ENCODE measurements at places on chromosomes 7 and 10.

DNA sequence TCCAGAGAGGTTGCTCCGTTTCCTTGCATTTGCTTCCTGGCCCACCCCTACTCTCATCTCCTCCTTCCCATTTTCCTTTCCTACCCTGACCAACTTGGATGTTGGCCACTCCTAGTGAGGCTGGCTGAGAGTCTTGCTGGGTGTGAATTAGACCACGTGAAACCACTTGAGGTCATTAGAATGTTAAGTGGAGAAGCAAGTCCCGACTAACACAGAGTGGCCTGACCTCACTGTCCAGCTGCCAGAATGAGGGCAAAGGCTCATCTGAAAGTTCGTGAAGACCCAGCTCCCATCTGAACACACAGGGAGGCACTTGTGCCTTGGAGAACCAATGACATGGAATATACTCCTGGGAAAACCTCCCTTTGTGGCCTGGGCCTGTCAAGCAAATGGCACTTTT lies 80.8 kb downstream of the WDR11 start:
- no peak for DNase-seq

- DNase-seq = no peak
Observed at GRCh38 chr7:74428023-74428422, 25.7 kb upstream of the GTF2IRD1 start.

- no peak for DNase-seq
Observed at GRCh38 chr7:158650821-158651225, 53.8 kb downstream of the NCAPG2 start.

DNA sequence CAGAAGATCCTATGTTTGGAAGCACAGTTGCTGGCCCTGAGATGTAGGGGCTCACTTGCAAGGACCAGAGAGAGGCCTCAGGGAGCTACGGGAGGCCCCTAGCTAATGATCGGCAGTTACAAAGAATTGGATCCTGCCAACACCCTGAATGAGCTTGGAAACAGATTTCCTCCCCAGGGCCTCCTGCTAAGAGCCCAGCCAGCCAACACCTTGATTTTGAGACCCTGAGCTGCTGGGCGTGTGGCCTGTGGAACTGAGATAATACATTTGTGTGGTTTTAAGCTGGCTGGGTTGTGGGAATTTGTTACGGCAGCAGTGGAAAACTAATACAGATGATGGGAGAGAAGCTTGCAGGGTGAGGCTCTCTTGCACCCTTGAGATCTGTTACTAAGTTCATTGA lies 3.9 kb downstream of the DOCK1 start:
- DNase-seq = no peak

GRCh38 chr7:148327379-148327778 lies 263.2 kb upstream of the C7orf33 start:
- no peak for DNase-seq

GRCh38 chr7:55962014-55962413 lies 2.4 kb upstream of the NIPSNAP2 start:
- no peak for DNase-seq

DNA sequence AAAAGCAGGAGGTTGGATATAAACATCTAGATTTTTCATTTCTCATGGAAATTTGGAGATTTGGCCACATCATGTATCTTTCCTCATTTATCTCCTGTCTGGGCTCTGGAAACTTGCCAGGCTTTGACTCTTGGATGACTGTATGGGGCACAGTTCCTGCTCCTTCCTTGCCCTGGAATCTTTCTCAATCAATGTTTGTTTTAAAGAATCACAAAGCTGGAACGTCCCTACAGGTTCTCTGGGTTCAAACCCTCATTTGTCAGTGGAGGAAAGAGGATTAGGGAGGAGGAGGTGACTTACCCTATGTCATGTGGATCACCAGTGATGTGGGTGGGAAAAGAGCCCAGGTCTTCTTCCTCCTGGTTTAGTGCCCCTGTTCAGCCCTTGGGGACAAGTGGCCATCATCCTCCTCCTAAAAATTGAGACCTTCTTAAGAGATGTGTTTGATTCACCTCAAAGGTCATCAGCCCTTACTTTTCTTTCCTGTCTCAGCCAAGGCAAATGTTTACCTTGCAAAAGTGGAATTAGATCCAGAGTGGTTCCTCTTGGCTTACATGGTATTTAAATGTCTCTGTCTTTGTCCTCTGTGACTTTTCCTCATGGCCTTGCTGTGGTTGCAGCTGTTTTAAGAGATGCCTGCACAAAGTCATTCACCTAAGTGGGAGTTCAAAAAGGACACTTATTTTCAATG lies 38.8 kb upstream of the PDZD8 start:
- no peak for DNase-seq

DNA sequence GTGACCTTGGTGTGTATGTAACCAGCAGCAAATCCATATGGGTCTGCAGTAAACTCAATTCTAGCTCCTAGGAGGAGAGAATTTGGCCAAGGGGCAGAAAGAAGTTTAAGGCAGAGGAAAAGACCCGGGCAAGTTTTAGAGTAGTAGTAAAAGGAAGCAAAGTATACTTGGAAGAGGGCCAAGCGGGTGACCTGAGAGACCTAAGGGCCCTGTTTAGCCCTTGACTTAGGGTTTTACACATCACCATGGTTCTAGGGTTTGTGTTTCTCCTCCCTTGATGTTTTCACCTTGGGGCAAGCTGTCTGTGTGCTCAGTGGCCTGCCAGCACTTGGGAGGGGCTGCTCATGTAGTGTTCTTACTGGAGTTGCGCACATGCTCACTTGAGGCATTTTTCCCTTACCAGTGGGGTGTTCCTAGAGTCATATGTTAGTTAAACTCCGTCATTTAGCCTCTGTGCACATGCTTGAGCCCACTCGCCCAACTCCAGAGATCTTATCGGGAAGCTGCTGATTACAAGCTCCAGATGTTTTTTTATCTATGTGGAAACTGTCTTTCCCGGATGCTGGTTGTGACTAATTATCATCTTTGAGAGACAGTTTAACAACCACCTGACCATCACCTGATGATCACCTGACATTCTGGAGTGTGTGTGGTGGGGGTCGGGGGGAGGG lies 137.6 kb upstream of the PRSS1 start:
- no peak for DNase-seq

- no peak for DNase-seq
Observed at GRCh38 chr7:10662982-10663884, 310.4 kb upstream of the PHF14 start.

- DNase-seq = no peak
Observed at GRCh38 chr10:77191324-77192049, 446.1 kb downstream of the KCNMA1 start.

All from nephron progenitor cell (in vitro differentiated cells).